ENCODE measurements at places on chromosomes 3 and 15. TPM values are rescaled to one million over a fixed set of nuclear protein-coding genes. Genes with fewer than 3 reads are reported as not detected.

ZNF620 gene
- polyA plus RNA-seq, result 0.92 TPM

DNA sequence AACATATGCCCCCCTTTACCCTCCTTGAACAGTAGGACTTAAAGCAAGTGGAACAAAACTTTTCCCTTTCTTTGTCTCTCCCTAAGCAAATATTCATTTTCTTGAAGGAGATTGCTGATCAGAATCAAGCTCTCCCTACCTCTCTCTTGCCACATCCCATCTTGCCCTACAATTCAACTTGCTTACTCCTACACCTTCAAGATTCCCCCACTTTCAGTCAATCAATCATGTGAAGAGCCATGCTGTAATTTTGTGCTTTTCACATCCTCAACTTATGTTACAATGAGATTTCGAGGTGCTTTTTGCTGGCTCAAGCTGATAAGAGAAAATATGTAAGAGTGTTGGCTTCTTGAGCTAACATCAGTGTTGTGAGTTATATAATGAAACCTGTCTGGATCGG is 662.9 kb downstream of the NLGN1 start:
- no peak for DNase-seq

DNA sequence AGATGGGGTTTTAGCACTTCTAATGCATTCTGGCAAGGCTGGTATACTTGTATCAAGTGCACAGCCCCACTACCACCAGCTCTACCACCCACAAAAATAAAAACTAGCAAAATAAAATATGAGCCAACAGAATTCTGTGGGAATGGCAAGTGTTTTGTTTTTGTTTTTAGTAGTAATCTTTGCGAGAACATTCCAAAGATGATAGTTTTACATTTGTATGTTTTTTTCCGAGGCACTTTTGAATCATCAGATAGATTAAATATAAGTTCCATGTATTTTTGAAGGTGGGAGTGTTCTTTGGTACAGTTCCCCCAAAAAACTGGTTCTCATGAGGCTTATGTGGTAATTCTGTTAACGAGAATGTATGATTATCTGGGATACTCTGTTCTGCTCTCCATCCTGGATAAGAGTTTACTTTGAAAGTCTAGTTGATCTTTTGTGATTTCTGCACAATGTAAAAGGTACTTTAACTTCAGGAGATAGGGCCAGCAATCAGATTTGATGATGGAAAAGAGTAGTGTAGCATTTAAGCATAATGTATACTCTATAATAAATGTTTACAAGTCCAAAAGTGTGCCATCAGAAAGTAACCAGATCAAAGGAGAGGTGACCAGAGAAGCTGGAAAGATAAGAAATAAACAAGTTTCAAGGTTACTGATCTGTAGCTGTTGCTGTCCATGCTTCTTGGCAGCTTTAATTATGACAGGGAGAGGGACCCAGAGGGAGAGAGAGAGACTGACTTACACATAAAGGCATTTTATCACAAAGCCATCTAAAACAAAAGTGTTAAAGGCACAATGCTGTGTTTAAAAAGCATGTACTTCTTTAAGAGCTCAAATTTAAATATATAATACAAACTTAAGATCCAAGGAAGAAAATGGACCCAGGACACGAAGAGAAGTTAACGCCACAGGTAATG is 130.9 kb downstream of the PGPEP1L start:
- no peak for DNase-seq

ITIH3 gene
- polyA plus RNA-seq, result 0.19 TPM

- no peak for DNase-seq
These were observed 1099.3 kb downstream of the ROBO2 start for GRCh38 chr3:78139166-78139565.

GRCh38 chr15:79091204-79091867 is 756 bp upstream of the RASGRF1 start:
- DNase-seq, result no peak

DNA sequence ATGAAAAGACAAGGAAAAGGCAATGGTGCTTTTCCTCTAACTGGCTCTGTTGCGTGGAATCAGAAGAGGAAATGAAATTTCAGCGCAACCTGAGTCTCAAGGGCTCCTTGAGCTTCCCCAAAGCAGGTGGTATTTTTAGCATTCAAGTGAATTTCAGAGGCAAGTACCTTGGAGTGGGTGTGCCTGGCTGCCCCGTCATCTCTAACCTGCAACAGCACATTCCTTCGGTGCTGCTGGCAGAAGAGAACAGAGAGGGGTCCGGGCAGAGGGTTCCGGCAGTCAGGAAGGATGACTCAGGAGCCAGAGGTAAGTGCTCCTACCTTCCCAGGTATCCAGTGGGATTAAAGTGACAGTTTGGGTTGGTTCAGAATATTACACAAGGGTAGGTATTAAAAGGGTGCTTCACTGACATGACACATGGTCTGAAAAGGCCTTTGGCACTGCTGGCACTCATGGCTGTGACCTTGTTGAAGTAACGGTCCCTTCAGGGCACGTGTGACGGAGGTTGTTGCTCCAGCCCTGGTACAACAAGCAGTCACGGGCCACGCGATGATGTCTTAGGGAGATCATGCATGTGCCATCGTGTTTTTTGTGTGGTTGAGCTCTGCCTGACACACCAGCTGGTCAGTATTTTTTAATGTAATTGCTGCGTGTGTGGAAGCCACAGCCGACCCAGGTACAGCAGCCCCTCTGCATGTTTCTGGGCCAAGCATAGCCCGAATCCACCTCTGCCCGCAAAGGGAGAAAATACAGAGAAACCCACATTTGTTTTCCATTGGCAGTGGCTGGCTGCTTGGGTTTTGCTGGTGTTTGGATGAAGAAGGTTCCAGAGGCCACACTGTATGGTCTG is 75.7 kb downstream of the LRRK1 start:
- no peak for DNase-seq

DNA sequence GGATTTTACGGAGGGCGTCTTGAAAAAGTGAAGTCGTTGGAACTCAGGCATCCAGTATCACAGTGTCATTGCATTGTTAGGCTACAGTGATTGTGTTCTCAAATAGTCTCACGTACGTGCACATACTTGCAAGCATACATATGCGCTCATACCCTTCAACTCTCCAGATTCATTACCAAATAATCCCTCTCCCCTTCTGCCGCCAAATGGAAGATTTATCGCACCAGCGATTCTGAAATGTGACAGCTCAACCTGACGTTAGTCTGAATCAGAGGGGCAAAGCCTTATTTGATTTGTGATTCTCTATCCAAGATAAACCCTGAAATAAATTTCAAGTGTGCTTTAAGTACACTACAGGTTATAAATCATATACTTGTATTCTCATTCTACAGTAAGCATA is 119.4 kb downstream of the GADL1 start:
- no peak for DNase-seq

GRCh38 chr3:44827196-44827595 is 34.5 kb upstream of the TMEM42 start:
- DNase-seq, result no peak

- peak; percentile 17 for DNase-seq
These were observed 10.7 kb downstream of the XIRP1 start for GRCh38 chr3:39181408-39182335.

GRCh38 chr3:184238246-184238818 is 8.9 kb downstream of the VWA5B2 start:
- no peak for DNase-seq

GRCh38 chr15:34365836-34366235 is 1.2 kb downstream of the LPCAT4 start:
- no peak for DNase-seq

DNA sequence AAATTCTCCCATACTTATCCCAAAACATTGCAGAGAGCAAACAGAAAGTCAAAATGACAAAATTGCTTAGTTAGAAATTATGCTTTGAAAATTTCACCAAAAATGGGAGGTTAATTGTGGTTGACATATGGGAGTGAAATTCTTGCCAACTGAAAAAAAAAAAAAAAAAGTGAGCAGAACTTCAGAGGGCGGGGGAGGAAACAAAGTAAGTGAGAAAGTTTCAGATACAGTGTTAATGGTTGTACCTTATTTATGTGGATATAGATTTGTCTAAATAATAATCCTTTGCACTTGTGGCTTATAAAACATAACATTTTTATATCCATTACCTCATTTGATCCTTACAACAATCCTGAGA is 91.5 kb upstream of the RAP2B start:
- no peak for DNase-seq

GRCh38 chr3:18445401-18446148 is 20.4 kb upstream of the SATB1 start:
- peak; percentile 25 for DNase-seq

ARL14 gene
- 27.4 TPM for polyA plus RNA-seq
